Mucosa of gallbladder (tissue), 1 donor: ENCODE measurements at places on chromosomes 1 and 21. TPM values are rescaled to one million over a fixed set of nuclear protein-coding genes. Genes with fewer than 3 reads are reported as not detected.

FNDC5 gene
- total RNA-seq = 8.4 TPM

HOOK1 gene
- total RNA-seq = 29.5 TPM

GRCh38 chr21:25171438-25171837, 435.8 kb downstream of the MRPL39 start:
- DNase-seq = no peak

DNA sequence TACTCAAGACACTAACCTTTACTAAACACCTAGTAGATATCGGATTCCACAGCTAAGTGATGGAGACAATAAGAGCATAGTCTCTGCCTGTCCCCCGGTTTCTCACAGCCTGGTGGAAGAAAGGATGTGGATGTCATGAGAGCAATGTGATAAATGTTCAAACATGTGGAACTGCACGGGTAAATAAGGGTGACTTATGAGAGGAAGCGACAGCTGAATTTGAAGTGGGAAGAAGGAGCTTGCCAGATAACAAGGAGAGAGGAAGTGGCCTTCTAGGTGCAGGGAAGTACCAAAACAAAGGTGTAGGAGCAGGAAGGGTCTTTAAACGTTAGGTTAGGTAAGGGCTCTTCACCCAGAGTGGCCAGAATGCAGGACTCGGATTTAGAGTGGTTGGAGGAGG, 178.6 kb upstream of the NRIP1 start:
- no peak for DNase-seq

- no peak for DNase-seq
These were observed 1266.9 kb upstream of the ADGRL2 start for GRCh38 chr1:80533775-80534334.

AVPR1B gene
- total RNA-seq = 0.40 TPM

GRCh38 chr21:46001821-46002681, 20.5 kb downstream of the COL6A1 start:
- DNase-seq = peak; percentile 9

GRCh38 chr1:147631839-147632238, 38.5 kb downstream of the ACP6 start:
- DNase-seq = no peak

DNA sequence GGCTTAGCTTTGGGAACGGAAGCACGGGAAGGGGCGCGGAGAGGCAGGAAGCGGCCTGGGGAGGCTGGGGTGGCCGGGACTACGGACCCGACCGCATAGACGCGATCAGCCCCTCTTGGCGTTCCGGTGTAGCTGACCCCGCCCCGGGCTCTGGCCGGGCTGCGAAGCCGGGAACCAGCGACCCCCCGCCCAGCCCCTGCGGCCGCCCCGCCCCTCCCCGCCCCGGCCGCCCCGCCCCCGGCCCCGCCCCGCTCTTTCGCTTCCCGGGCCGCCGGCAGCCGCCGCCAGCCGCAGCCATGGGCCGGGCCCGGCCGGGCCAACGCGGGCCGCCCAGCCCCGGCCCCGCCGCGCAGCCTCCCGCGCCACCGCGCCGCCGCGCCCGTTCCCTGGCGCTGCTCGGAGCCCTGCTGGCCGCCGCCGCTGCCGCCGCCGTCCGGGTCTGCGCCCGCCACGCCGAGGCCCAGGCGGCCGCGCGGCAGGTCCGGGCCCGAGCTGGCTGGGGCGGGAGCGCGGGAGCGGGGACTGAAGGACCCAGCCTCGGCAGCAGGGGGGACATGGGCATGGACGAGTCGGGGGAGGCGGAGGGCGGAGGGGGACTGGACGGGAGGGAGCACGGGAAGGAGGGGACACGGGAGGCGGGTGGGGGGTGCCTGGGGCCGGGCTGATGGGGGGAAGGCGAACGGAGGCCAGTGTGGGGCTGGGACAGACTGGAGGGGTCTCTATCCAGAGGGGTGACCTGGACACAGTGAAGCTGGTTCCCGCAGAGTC, at the start of gene SELENON:
Gene SELENON (plus strand): TSS at position 259 of the 768 bp plus-strand sequence. CDS start 38 bp downstream, at position 297.
- DNase-seq = no peak

DNA sequence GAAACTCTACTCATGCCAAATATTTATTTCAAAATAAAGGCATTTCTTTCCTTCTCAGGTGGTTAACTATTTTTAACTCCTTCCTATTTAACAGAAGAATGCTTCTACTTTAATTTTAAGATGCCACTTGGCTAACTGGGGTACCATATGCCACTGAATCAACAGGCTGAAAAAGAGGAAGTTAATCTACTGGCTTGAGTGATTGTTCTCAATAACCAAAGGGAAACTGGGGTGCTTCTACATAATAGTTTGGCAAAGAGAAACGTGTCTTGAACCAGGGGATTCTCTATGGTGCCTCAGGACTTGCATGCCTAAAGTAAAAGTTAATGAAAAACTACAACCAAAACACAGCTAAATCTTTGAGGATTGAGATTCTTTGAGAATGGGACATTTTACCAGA, 142.6 kb downstream of the DENND1B start:
- DNase-seq = no peak

AK2 gene
- 130 TPM for total RNA-seq

COL8A2 gene
- 10.8 TPM for total RNA-seq

DNA sequence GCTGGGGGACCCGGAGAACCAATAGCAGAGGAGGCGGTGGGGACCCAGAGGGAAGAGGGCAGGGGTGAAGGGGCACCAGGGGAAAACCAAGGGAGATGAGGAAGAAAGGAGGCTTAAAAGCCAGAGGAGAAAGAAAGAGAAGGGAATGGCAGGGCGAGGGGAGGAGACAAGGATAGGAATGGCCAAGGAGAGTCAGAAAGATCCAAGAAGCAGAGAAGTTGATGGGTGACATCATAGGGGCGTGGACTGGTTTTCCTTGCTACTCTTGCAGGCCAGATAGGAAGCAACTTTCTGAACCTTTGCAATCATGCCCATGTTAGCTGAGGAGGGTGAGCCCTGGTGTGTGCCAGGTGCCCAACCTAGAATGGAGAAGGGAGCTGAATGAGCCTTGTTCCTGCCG, 5.4 kb downstream of the NPR1 start:
- no peak for DNase-seq

DNA sequence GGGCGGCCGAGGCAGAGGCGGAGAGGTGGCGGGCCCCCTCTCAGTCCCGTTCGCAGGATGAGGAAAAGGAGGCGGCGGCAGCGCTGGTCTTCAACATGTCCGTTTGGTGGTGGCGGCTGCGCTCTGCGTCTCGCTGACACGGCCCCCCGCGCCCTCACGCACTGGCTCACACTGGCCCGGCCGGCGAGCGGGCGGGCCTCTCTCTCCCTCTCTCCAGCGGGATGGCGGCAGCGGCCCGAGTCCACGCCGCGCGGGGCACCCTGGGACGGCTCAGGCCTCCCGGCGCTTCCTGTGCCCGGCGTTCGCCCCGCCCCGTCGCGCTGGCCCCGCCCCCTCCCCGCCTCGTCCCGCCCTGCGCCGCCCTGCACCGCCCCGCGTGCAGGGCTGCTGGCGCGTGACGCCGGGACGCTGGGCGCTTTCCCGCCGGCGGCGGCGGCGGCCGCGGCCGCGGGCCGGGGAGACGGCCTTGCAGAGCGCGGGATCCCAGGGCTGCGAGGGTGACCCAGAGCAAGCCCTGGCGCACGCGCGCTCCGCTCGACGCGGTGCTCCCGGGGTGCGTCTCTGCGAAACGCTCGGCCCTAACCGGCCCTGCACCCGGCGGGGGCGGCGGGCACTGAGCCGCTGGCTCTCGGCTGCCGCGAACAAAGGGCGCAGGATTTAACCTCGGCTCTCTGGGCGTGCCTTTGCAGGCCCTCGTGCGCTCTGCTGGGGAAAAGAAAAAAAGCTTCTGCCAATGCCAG, at the start of gene SCAF4:
Gene SCAF4 (minus strand): TSS at position 262 of the 740 bp plus-strand sequence. CDS start 426 bp downstream, outside the sequence.
- peak; percentile 91 for DNase-seq

- DNase-seq = no peak
These were observed 61.6 kb downstream of the OPTC start for GRCh38 chr1:203555511-203556046.

DNA sequence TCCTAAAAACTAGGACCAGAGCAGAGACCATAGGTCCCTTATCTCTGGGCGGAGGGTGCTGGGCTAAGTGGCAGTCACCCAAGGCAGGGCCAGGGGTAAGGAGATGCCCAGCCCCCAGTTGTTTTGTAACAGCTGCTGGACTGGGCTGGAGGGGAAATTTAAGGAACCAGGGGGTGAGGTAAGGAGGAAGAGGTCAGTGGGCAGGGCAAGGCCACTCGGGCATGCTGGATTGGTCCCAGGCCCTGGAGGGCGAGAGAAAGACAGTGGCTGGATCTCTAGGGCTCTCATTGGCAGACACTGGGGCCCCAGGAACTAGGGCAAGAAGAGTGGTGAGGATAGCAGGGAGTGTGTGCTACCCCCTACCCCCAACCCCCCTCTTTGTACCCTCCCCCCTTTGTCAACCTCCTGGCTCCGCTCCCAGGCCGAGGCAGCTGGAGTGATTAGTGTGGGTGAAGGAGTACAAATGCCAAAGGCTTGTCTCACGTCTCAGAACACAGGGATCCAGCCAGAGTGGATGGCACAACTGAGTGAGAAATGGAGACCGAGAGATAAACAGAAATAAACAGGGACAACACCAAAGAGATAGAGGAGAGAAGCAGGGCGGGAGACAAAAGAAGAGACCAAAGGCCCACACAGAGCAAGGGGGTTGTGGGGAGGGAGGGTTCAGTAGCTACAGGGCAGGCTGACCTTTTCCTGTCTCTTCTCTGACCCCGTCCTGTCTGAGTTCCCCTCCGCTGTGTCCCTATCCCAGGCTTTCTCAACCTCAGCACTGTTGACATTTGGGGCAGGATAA, 20.5 kb upstream of the THRAP3 start:
- no peak for DNase-seq

DNA sequence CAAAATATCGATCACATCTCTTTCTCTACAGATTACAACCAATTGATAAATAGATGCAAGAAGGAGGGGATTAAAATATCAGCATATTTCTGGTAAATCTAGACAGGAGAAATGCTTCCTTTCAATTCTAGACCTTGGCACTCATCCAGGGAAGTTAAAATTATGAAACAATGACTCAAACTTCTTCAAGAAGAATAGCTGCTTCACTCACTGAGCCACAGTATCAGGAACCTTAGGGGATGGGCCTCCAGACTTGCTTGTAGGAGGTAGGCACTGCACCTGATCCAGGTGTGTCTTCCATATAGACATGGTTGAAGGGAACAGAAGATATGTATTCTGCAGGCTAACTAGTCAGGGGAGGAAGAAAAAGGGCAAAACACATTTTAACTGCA, 9.8 kb downstream of the SLAMF7 start:
- DNase-seq = no peak

DNA sequence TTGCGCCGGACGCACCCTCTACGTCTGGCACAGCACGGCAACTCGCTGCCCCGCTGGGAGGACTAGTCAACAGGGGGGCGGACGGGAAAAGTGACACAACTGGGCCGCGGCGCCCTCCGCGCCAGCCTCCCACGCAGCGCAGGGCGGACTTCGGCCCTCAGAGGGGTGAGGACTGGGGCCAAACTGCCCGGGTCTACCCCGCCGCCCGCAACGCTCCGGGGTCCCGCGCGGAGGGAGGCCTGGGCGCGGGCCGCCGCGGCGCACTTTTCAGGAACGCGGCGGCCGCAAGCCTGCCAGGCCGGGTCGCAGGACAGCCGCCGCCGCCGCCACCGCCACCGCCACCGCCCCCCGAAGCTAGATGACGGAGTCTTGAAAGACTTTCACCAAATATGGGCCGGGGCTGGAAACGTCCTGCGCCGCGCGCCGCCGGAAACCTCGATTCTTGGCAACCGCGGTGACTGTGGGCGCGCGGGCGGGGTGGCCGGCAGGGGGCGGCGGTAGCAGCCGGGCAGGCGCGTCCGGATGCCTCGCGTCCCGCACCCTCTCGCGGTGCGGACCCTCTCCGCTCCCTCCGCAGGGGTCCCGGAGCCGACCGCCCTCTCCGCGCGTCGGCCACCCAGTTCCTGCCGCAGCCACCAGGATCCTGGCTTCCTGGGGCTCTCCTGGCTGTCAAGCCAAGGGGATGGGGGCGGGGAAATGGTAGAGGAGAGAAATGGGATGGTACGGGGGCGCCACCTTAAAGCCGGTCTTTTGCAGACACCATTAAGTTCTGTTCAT, 3.7 kb upstream of the CCN1 start:
- peak; percentile 78 for DNase-seq

GRCh38 chr21:41397471-41397891, 28.6 kb upstream of the MX1 start:
- DNase-seq = no peak

ACTA1 gene
- total RNA-seq = 0.17 TPM

- DNase-seq = no peak
These were observed 52.6 kb downstream of the ADARB1 start for GRCh38 chr21:45126983-45127382.

DNA sequence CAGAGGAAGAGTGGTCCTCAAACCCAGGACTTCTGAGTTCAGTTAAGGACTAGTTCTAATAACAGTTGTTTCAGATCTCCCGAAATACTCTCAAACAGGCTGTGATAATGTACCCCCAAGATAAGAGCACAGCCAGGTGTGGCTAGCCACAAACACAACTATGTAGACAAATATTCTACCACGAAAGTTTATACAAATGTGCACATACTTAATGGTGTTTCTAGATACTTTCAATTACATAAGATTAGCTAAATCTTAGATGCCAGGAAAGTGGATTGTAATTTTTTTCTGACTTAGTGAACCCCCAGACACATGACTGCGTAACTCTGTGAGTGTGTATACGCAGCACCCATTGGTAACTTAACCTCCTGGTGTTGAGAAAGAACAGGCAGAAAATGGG, 270.0 kb downstream of the USP25 start:
- DNase-seq = no peak

- peak; percentile 53 for DNase-seq
These were observed 61.6 kb downstream of the PTGS2 start for GRCh38 chr1:186618401-186619170.

DNA sequence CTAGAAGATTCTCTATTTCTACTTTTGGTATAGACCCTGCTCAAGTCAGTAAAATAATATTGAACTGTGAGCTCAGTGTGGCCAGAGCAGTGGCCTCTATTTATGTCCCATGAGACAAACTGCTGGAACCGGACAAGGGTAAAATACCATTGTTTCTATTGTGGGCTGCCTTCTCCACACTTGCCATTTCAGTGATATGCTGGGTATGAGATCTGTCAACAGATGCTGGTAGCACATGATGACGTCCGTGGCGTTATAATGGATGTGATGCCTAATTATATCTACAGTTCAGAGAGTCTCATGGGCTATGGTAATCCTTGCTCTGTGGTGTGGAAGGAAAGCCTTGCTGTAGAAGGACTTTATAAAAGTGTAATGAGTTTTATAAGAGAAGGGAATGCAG, 2.4 kb downstream of the ACTN2 start:
- DNase-seq = no peak

GRCh38 chr1:237219751-237220642, 178.0 kb downstream of the RYR2 start:
- DNase-seq = peak; percentile 27
